ENCODE measurements at places on chromosomes 13 and 19. TPM values are rescaled to one million over a fixed set of nuclear protein-coding genes. Genes with fewer than 3 reads are reported as not detected.

Gene MEDAG
- total RNA-seq, result 30.2 TPM

Gene ZNF568
- total RNA-seq, result 6.4 TPM

Gene KLF5
- total RNA-seq, result 1.9 TPM

Gene ZFR2
- not detected for total RNA-seq

Gene CEACAM16
- total RNA-seq, result not detected

Gene RUBCNL
- not detected for total RNA-seq

Gene NOVA2
- 35.2 TPM for total RNA-seq

Gene CYP2B6
- total RNA-seq, result not detected

Gene ZNF296
- total RNA-seq, result 1.8 TPM

Gene ZNF534
- not detected for total RNA-seq

Gene CYP2F1
- total RNA-seq, result not detected

Gene KCNRG
- 0.83 TPM for total RNA-seq

Gene RNF126
- 61.3 TPM for total RNA-seq

Gene SSC5D
- 1.3 TPM for total RNA-seq

Gene CAMSAP3
- total RNA-seq, result 0.22 TPM

Gene VSTM2B
- not detected for total RNA-seq

Gene DPF1
- total RNA-seq, result 5.0 TPM

Gene B3GNT8
- 7.6 TPM for total RNA-seq

Gene THOP1
- 108 TPM for total RNA-seq

Gene TNPO2
- total RNA-seq, result 84.6 TPM

Gene SIAH3
- total RNA-seq, result not detected

Gene LILRB3
- total RNA-seq, result not detected

Gene ZNF627
- 9.7 TPM for total RNA-seq

Gene PALM
- 24.2 TPM for total RNA-seq

Gene GPR12
- not detected for total RNA-seq

Gene MBD3L1
- total RNA-seq, result not detected

Gene LAIR1
- not detected for total RNA-seq

Gene LILRB2
- total RNA-seq, result not detected

Gene GRK1
- total RNA-seq, result not detected
